IPS DF 6.9 (cell line): ENCODE measurements at places on chromosomes 2 and 18.

DNA sequence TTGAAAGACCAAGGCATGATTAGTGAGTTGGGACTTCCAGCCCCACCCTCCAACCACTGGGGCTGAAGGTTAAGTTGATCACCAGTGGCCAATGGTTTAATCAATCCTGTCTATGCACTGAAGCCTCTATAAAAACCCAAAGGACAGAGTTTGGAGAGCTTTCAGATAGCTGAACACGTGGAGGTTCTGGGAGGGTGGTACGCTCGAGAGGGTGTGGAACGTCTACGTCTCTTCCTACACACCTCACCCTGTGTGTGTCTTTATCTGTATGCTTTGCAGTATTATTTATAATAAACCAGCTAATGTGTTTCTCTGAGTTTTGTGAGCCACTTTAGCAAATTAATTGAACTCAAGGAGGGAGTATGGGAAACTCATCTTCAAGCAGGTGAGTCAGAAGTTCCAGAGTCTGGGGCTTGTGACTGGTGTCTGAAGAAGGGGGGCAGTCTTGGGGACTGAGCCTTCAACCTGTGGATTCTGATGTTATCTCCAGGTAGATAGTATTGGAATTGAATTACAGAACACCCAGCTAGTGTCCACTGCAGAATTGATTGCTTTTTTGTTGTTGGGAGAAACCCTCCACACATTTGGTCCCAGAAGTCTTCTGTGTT lies 20.3 kb downstream of the ACTR3 start:
- no peak for DNase-seq

DNA sequence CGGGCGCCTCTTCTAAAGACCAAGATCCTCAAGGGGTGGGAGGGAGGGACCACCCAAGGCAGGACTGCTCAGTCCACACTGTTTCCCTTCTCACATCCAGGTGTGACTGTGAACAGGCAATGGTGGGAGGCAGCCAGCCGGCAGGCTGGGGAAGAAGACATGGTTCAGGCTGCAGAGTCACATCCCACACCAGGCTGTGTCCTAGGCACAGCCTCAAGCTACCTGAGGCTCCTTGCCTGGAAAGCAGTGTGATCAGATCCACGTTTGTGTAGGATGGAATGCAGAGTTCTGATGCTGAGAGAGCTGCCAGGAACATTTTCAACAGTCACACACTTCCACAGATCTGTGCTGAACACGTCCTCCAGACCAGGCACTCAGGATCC lies 16.4 kb downstream of the SLC66A2 start:
- no peak for DNase-seq

DNA sequence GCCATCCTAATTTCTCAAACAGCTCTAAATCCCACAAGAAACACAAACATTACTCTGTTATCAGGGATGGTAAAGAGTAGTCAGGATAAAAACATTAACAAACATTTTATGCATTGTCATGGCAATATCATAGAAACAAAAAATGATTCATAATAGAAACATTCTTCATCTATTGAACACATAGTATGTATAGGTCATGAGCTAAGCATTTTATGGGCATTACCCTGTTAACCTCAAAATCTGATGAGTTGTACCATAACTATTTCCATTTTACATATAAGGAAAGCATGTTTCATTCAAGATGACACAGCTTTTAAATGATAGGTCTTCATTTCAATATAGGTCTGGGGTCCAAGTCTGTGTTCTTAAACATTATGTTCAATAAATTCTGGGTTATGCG lies 344.9 kb downstream of the RND3 start:
- DNase-seq = no peak

GRCh38 chr2:121994238-121995206 lies 239.1 kb downstream of the TSN start:
- no peak for DNase-seq
